ENCODE measurements at places on chromosomes 1 and 21.

GRCh38 chr1:14997646-14998276 lies 155.8 kb upstream of the TMEM51 start:
- DNase-seq: no peak

DNA sequence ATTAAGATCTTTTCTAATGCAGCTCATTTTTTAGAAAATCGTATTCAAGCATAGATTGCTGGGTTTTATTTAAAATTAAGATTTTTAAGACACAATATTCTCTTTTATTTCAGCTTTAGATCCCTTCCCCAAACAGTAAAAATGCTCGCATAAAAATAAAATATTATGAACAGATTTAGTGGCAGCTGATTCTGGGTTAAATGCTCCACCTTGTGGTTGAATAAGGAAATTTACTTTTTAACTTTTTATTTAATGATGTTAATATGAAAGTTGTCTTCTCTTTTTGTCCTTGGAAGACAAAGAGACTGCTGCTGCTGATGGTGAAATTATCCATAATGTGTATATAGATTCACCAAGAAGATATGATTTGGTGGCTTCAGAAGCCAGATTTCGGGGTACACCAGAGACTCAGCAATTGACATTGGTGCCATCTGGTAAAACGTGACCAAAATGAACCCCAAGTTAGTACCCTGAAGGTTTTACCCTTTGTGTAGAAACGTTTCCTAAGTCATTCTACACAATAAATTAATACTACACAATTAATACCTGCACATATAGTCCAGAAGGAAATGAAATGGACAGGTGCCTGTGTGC lies 128.0 kb downstream of the ADAMTS1 start:
- peak; percentile 15 for DNase-seq

GRCh38 chr1:163069142-163069541 lies at the start of gene RGS4:
RGS4 (plus strand) TSS chr1:163069361; CDS start chr1:163069485, 124 bp downstream.
- no peak for DNase-seq

DNA sequence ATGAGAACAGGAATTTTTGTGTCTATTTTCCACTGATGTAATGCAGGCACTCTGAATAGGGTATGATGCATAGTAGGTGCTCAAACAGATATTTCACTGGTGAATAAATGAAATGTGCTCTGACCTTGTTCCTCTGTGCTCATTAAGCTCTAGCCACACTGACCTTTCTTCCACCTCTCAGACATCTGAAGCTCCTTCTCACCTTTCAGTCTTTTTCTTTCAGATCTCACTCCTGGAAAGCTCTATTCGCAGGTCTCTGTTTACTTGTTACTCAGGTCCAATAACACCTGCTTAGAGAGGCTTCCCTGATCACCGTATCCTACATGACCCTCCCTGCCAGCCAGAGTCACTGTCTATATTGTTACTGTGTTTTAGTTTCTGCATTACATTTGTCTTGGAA lies 59.2 kb upstream of the IVNS1ABP start:
- DNase-seq: no peak

DNA sequence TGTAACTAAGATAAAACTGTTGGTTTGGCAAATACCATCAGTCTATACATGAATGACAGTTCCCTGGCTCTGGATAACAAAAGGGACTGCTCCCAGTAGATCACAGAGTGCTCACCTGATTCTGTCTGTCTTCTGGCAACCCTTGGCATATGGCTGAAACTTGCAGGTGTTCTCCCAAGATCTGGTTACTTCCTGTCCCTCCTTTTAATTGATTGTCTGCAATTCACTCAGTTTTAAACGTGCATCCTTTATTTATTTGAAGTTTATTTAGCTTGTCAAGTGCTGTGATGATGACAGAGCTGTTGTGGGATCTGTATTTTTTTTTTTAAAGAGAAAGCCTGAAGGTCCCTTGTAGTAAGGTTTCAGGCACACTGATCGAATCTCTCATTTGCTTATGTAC lies 3.4 kb downstream of the KCNA3 start:
- peak; percentile 41 for DNase-seq

GRCh38 chr1:24926563-24927249 lies 3.4 kb downstream of the RUNX3 start:
- DNase-seq: no peak

- no peak for DNase-seq
Observed at GRCh38 chr1:86151427-86151826, 5.1 kb downstream of the COL24A1 start.

DNA sequence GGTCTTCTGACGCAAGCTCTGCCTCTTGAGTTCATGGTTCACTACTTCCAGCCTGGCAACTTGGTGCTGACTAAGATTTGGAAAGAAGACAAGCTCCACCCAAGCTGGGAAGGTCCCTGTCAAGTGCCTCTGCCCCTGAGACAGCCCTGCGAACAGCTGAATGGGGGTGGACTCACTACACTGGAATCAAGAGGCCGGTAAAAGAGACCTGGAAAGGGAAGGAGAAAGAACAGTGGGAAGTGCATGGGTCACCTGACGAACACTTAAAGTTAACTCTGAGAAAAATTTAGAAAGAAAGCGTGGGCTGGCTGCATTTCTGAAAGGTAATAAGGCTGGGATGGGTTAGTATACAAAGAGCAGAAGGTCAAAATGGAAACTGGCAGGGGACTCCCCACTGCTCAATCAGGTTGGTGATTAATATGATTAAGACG lies 26.1 kb upstream of the ZNF496 start:
- DNase-seq: no peak

GRCh38 chr1:177256153-177257075 lies 85.7 kb downstream of the BRINP2 start:
- DNase-seq: peak; percentile 9

- DNase-seq: no peak
Observed at GRCh38 chr1:10626791-10627410, 152.2 kb downstream of the PEX14 start.

DNA sequence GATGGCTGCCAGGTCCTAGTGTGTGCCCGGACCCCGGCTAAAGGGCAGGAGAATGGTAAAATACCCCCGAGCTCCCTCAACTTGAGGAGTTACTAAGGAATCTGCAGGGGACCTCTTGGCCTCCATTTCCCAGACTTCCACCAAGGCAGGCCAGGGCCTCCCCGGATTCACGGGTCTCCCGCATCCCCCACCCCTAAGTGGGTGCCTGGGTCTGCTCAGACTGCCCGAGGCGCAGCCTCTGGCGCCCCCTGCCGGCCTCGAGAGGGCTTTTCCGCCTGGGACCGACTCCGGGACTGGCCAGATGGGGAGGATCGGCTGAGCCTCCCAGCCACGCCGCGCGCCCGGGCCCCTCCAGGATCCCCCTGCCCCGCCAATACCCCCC lies 1.7 kb downstream of the PLEKHG5 start:
- peak; percentile 89 for DNase-seq

GRCh38 chr1:9590945-9591668 lies 2.4 kb downstream of the TMEM201 start:
- DNase-seq: no peak

- no peak for DNase-seq
Observed at GRCh38 chr1:234735476-234735875, 125.5 kb upstream of the IRF2BP2 start.

GRCh38 chr1:169538998-169539871 lies 47.0 kb downstream of the F5 start:
- no peak for DNase-seq

DNA sequence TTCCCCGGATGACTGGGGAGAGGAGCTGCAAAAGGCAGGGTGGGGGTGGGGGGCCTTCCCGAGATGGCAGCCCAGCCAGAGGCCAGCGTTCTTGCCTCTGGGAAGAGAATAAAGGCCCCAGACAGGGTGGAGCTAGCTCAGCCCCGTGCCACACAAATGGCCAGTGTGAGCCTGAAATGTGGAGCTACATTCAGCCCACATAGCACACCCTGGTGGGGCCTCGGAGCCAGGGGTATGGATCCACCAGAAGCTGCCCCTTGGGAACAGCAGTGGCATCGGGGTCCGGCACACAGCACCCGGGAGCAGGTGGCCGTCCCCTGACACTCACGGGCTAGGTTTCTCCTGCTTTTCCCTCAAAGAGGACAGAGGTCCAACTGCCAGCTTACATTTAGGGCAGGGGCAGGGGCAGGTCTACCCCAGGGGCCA lies 93.9 kb downstream of the PDE9A start:
- DNase-seq: no peak

GRCh38 chr1:117567976-117568375 lies 37.9 kb upstream of the TENT5C start:
- no peak for DNase-seq

GRCh38 chr1:162728573-162728972 lies 61.9 kb upstream of the HSD17B7 start:
- DNase-seq: no peak

DNA sequence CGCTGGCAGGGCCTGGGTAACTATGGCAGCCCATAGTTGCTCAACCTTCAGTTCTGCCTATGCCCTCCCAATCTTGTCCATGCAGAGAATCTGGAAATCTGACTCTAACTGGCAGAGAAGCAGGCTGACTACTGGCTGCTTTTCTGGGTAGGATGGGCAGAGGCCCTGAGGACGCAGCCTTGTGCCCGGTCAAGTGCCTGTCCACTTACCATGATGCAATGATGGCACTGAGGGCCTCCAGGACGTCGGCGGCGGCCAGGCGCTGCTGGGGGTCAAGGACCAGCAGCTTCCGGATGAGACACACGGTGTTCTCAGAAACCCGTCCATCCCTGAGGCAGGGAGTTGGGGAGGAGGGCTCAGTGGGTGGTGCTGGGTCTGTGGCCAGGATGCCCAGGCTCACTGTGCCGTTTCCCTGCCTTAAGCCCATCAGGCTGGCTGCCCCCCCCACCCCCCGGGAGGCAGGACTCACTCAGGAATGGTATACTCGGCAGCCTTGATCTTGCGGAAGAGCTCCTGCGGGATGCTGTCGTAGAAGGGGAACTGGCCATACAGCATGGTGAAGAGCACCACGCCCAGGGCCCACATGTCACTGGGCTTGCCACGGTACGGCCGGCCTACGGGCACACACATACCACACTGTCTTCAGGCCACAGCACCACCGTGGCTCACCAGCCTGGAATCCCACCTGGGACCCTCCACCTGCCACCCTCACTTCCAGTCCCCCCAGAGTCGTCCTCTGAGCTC lies 20.4 kb upstream of the EVA1B start:
- DNase-seq: no peak

GRCh38 chr1:201636510-201636971 lies 97.6 kb downstream of the NAV1 start:
- no peak for DNase-seq

- no peak for DNase-seq
Observed at GRCh38 chr1:90650401-90650800, 66.7 kb downstream of the BARHL2 start.

GRCh38 chr1:62286786-62287224 lies 32.4 kb downstream of the KANK4 start:
- no peak for DNase-seq

DNA sequence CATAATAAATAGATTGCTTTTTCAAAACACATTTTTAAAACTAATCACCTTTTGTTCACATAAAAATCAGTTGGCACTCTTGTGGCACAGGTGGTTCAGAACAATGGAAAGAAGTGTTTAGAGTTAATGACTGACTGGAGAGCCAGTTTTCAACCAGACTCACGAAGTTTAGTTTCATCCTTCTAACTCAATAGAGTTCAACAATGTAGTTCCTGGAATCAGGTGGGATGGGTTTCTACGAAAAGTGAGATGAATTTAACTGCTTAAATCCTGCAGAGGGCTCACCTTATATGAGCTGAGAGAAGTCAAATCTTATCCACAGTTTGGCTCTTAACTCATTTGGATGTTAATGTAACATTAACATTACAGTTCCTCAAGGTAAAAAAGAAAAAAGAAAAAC lies 116.5 kb downstream of the SMYD2 start:
- peak; percentile 17 for DNase-seq

- no peak for DNase-seq
Observed at GRCh38 chr21:28944296-28944695, 48.4 kb downstream of the LTN1 start.

- DNase-seq: no peak
Observed at GRCh38 chr1:151482017-151482416, 22.7 kb upstream of the POGZ start.

DNA sequence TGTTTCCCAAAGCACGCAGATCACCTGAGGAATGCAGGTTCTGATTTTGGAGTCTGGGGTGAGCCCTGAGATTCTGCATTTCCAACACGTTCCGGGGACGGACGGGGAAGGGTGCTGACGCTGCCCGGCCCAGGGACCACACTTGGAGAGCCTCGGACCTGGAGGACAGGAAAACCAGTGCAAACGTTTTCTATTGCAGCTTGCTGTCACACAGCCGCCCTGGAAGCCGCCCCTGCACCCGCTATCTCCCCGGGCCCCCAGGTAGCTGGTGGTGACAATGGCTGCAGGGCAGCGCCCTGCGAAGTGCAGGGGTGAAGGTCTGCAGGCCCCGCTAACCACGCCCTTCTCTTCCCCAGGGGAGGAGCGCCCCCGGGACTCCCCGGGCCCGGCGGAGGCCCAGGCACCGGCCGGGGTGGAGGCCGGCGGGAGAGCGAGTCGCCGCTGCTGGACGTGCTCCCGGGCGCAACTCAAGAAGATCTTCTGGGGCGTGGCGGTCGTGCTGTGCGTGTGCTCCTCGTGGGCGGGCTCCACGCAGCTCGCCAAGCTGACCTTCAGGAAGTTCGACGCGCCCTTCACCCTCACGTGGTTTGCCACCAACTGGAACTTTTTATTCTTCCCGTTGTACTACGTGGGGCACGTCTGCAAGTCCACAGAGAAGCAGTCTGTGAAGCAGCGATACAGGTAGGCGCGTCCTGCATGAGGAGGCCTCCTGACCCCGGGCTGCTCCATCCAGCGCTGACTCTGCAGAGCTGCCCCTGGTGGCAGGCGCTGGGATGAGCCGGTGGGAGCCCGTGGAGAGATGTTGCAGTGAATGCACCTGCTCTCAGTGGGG lies 142.0 kb upstream of the COA6 start:
- no peak for DNase-seq

DNA sequence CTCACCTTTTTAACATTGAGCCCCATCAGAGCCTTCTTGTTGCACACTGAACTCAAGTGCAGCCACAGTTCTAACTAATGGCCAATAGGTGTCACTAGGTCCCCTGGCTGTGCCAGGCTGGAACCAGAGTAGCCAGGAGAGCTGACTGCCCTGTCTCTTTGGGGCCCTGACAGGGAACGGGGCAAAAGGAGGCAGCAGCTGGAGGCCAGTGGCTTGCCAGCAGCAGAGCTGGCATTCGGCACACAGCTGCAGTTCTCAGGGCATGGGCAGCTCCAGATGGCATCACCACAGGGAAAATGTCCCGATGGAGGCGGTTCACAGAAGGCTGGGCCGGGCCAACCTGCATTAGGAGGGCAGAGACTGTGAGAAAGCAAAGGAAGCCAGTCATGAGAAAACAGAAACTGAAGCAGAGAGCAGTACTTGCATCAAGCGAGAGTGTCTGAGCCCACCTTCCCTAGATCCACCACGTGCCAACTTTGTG lies 188.6 kb downstream of the FCRL5 start:
- peak; percentile 24 for DNase-seq

DNA sequence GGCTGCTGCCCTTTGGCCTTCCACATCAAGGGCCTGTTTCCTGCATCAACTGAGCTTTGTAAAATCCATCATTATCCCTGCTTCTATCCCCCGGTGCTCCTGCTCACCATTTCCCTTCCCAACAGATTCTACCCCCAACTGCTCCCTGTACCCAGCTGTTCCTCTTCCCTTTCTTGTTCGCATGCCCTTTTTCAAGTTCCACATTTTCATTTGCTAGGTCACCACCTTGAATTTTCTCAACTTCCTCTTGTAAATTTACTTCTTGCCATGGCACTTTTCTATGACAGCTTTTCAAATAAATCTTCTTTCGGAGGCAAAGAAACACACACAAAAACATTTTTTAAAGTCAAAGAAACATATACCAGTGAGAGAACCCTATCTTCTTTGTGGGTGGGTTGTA lies 330.5 kb upstream of the ADGRL2 start:
- no peak for DNase-seq
